ENCODE measurements at places on chromosomes 7 and 10.

- DNase-seq: peak; percentile 74
These were observed 28.1 kb downstream of the EPHB4 start for GRCh38 chr7:100799037-100799896.

DNA sequence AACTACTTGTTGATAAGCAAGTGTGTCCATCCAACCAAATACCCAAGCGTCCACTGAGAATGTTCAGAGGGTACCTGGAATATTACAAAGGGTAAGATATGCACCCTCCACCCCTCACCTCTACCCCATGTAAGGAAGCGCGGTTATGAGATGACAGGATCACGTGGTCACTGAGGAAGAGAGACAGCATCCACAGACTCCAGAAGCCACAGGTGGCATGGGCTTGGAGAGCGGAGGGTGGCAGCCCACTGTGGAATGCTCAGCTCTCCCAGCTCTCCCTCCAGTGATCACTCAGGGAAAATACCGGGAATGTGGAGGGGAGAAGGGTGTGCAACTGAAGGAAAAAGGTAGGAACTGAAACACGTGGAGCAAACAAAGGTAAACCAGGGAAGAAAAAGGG is 25.7 kb downstream of the SFMBT2 start:
- no peak for DNase-seq

DNA sequence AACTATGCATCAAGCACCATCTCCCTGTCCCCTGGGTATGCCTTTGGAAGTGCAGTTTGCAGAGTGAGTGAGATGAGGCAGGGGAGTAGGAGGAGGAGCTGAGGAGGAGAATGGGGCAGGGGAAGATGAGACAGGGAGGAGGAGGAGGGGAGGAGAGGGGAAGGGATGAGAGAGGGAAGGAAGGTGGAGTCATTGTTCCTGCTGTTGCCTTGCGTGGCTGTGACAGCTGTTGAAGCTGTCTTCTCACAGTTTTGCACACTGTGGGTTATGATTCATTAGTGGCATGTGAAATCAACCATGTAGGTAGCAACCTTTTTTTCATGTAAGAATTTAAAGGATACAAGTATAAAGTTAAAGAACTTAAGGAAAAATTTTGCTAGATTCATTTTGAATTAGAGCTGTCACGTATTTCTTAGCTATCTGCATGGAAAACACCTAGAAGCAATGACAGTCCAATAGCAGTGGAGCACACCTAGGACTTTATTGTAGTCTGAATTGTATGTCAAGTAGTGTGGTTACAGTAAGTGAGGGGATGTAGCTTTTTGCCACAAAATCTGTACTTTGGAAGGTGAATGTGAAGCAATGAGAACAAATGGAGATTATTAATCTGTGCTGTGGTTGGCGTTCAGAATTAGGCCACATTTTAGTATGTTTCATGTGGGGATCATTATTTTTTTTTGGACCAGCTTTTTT is 21.7 kb downstream of the CCM2 start:
- DNase-seq: no peak

DNA sequence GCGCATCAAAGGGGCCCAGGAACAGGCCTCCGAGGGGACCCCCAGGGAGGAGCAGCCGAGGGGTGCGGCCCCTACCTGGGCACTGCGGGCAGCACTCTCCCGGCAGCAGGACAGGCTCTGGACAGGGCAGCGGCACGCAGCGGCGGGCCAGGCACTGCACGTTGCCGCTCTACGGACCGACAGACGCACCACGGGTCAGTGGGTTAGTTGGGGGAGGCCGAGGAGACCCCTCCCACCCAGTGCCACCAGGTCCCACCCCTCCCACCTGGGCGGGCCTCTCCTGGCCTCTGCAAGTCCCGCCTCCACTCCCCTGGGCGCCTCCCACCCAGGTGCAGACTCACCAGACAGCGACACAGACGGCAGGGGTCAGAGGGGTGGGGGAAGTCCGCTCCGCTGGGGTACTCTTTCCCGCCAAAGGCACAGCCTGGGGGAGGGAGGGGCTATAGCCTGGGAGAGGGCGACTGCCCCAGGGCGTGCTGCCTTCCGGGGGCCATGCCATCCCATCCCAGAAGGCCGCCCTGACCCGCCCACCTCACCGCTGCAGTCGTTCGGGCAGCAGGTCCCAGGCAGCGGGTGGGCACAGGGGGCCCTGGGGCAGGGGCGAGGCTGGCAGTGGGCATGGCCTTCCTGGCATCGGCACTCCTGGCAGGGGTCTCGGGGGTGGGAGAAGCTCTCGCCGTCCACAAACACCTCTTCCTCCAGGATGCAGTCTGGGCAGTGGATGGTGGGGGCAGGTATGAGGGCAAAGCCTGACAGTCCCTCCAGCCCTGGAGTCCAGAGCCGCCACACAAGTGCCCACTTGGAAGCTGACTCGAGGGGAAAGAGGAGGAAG is 19.2 kb downstream of the KCP start:
- DNase-seq: peak; percentile 63

GRCh38 chr10:44933451-44934321 is 22.5 kb downstream of the TMEM72 start:
- DNase-seq: no peak

- DNase-seq: no peak
These were observed 33.8 kb downstream of the DLG5 start for GRCh38 chr10:77892761-77893160.

- DNase-seq: no peak
These were observed 24.5 kb upstream of the PPP1R9A start for GRCh38 chr7:94882891-94883290.

- no peak for DNase-seq
These were observed 59.9 kb upstream of the DNAJB6 start for GRCh38 chr7:157276731-157277562.

- peak; percentile 47 for DNase-seq
These were observed 96.3 kb downstream of the DNAJB6 start for GRCh38 chr7:157432957-157433576.

DNA sequence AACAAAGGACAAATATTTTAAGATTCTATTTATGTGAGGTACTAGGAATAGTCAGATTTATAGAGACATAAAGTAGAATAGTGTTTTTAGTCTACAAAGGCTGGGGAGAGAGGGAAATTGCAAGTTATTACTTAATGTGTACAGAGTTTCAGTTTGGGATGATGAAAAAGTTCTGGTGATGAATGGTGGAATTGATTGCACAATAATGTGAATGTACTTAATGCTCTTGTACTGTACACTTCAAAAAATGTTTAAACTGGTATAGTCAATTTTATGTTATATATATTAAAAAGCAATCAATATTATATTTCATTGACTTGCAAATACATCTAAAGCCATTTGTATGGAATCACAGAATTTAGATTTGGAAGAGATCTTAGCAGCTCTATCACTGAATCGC is 213.4 kb downstream of the PPP1R3A start:
- no peak for DNase-seq

GRCh38 chr7:13189668-13190067 is 502.2 kb downstream of the ARL4A start:
- no peak for DNase-seq

GRCh38 chr10:64733980-64734379 is 1212.8 kb downstream of the REEP3 start:
- no peak for DNase-seq
